ENCODE measurements at places on chromosomes 5 and 9.

GRCh38 chr9:122371846-122372245 is 1.0 kb downstream of the PTGS1 start:
- DNase-seq = no peak

DNA sequence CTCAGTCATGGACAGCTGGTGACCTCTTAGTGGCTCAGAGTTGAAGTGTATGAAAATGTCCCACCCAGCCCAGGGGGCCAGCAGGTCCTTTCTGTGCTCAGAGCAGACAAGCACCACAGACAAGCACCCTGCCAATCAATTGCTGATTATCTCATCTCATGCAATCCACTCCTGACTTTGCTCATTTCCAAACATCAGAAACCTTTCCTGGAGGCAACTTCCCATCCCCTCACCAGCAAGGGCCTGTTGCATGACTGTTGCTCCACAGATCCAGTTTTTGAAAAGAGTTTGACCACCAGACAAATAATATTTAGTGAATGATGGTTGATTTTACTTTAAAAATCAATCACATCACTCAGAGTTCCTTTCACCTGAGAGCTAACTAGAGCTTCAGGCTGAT is 397.3 kb upstream of the KLF4 start:
- DNase-seq = no peak

- DNase-seq = no peak
Observed at GRCh38 chr5:79124607-79125006, 13.0 kb downstream of the BHMT start.

- no peak for DNase-seq
Observed at GRCh38 chr5:173904151-173904550, 16.0 kb downstream of the CPEB4 start.

DNA sequence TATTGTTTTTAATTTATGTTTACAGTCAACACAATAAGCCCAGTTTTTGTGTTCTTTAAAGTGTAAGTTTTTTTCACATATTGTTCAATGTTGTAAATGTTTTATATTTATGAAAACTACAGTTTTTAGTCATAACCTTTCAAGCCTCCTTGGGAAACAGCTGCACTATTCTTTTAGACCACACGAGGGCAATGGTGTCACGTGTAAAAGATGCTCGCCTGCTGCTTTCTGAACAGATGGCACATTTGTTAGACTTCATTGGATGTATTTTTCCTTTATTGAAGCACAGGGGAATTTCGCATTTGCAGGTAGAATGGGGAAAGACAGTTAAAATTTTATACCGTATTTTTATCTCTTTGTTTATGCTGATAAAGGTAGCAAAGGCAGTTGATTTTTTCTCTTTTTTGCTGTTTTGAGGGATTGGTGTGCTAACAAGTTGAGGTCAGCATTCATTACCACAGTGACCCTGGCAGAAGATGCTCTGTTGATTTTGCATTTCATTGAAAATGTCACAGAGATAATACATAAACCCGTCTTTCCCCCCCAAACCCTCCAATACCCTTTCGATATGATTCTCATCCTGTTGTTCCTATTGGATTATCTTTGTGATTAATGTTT is 59.0 kb downstream of the MAT2B start:
- peak; percentile 74 for DNase-seq

DNA sequence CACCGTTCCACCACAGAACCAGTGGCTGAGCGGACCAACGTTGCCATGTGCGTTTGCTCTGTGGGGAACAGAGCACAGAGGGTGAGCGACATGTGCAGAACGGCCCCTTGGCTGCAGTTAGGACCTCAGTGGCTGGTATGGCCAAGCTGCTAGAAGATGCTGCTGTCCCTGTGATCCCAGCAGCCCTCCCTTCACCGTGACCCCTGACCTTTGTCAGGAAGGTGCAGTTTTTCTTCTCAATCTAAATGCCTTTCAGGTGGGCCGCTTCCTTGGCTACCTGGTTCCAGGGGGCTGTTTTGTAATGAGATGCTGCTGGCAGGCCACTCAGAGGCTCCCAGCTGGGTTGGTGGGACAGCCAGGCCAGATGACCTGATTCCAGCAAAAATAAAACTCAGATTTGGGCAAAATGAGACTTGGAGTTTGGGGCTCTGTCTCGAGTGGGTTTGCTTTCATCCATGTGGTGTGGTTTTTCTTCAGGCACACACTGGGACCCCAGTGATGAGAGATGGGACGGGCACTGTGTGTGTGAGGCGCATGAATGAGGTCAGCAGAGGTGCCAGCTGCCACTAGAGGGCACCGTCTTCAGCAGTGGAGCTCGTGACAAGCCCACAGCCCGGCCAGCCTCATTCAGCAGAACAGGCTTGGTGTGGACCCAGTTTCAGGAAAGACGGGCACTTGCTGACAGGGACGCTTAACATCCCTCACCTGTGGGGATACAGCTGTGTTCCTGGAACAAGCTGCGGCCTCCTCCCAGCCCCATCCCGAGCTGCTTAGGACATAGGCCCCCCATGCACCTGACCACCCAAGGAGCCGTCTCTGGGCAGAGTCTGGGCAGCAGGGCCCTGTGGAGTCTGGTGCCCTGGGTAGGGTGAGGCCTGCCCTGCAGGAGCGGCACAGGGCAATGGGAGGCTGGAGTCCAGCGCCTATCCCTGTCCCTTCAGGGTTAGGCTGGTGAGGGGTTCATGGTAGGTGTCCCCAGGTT is 4.1 kb downstream of the MRPS2 start:
- peak; percentile 64 for DNase-seq

- DNase-seq = no peak
Observed at GRCh38 chr5:111252799-111253545, 28.8 kb downstream of the CAMK4 start.

- peak; percentile 83 for DNase-seq
Observed at GRCh38 chr5:16934123-16934522, 2.0 kb downstream of the MYO10 start.

GRCh38 chr5:81749561-81750307 is 1.2 kb downstream of the SSBP2 start:
- peak; percentile 37 for DNase-seq

DNA sequence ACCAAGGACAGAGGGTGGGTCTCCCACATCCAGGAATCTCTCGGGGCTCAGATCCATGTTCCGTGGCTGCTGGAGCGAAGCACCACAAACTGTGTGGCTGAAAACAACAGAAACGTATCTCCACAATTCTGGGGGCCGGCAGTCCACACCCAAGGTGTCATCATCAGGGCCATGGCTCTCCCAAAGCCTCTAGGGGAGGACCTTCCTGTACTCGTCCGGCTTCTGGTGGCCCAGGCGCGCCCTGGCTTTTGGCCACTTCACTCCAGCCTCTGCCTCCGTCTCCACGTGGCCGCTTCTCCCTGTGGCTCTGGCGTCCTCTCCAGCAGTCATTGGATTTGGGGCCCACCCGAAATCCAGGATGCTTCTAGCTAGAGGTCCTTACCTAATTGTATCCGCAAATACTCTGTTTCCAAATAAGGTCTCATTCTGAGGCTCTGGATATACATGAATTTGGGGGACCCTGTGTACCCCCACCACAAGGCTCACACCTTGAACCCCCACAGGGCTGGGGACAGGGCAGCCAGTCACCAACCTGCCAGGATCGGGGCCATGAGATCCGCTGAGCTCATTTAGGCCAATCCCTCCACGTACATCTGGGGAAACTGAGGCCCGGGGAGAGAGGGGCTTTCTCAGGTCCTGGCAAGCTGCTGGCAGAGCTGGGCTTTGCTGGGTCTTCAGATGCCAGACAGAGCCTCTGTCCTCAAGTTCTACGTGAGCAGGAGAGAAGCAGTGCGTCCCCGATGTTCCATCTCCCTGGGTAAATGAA is 158.2 kb downstream of the OLFM1 start:
- no peak for DNase-seq

DNA sequence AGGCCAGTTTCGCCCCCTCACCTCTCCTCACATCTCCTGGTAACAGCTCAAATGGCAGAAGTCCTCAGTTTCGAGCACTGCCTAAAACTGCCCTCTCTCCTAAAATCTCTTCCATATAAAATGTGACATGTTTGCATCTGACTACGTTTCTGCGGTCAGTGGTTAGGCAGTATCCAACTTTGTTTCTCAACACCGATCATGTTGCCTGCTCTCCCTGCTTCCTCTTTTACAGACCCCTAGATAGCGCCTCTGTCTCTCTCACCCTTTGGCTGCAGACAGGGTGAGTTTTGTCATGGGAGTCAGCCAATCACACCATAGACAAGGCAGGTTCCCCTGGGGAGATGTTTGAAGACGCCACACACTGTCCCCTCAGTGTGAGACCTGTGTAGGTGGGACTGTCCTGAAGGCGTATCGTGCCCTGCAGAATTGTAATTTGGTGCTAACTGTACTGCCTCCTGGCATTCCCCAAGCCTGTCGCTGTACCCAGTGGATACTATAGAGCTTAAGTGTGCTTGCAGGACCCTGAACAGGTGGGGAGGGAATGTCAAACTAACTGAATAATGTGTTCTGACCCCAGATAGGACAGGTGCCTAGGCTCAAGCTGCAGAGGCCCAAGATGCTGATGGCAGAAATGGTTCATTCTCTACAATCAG is 1.1 kb downstream of the HEXB start:
- DNase-seq = no peak

All from NCI-H82 (cell line).